ENCODE measurements at places on chromosomes 3 and 15.

DNA sequence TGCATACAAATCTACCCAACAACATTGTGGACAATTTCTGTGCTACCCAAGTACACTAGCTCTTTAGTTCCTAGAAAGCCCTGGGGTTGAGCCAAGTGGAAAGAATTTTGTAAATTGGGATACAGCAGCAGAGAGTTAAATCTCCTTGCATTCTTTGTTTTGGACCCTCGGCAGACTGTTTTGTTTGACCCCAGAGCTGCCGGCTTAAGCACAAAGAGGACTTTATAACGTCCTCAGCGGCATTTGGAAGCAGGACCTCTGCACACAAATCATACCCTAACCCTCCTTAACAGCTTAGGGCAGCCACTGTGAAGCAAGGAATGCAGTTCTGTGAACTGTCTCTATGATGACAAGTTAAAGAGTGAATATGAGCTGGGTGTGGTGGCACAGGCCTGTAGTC lies 415.3 kb downstream of the CNTN4 start:
- no peak for DNase-seq

- no peak for DNase-seq
These were observed 256.3 kb downstream of the MCTP2 start for GRCh38 chr15:94487635-94488034.

DNA sequence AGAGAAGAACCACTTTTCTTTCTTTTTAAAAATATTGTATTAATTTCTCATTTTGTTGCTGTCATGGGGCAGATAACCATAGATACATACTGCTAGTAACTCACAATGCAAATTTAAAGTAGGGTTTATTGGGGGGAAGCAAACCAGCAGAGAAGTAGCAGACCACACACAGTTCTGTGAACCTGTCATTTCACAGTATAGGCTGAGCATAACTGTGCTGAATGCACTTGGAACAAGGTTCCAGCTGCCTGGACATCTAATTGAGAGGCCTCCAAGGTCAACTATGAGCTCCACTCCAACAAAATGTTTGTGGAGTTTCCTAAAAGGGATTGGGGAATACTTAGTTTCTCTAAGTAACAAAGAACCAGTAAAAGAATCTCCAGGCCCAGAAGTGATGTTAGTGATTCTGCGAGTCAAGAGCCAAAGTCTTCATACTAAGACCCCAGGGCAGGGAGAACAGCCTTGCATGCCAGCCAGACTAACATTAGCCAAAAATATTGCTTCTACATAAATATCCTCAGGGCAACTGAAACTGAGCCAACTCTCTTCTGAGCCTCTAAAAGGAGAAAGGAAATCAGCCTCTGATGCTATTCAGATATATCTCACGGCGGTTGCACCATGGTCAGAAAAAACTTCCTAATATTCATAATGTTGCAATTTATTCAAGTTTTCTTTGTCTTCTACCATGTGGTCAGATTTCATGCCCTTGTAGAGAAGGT lies 856.4 kb upstream of the ALCAM start:
- no peak for DNase-seq

DNA sequence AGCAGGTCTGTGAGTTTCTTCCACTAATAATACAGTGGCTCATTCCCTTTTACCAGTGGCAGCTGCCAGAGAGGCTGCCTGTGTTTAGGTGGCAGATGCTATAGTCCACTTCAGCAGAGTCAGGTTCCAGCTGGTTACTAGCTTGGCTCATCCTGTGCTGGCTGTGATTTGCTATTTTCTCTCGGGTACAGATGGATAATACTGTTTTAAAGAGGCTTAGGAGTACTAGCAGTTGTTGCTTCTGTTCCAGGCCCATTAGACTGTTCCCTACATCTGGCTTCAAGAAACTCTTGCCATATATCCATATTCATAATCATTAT lies 41.0 kb downstream of the ZNF609 start:
- no peak for DNase-seq

DNA sequence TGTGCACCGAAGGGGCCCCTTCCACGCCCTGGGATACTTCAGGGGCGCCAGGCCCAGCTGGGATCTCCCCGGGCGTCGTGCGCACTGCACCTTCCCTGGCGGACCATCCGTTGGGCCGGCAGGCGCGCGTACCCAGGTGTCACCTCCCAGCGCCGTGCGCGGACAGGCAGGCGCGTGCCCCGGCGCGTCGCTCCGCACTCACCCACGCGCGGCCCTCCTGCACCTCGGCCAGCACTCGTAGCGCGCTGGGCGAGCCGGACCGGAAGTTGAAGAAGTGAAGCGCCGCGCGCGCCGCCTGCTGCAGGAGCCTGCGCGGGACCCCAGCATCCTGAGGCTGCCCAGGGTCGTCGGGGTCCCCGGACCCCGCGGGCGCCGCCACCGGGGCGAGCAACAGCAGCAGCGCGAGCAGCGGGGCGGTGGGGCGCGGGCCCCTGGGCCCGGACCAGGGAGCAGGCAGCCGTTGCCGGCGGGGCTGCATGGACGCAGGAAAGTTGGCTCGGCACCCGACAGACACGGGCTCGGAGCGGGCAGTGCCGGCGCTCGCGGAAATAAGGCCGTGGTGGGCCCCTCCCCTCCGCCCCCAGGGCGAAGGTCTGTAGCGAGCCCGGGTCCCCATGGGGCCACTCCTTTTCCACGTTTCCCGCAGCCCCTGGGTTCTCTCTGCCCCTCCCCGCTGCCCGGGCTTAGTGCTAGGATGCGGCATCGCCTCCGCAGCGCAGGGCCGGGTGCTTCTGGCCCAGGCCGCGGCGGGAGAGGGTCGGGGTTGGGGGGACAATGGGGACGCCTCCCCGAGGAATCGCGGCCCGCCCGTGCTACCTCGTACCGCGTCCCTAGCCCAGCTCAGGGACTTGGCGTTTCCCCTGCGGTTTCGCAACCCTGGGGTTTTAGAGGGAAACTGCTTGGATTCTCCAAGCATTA lies at the start of gene RARRES1:
TSS of gene RARRES1 (minus strand) at position 520 of the 918 bp plus-strand sequence. CDS start at position 478, 42 bp downstream.
- no peak for DNase-seq

DNA sequence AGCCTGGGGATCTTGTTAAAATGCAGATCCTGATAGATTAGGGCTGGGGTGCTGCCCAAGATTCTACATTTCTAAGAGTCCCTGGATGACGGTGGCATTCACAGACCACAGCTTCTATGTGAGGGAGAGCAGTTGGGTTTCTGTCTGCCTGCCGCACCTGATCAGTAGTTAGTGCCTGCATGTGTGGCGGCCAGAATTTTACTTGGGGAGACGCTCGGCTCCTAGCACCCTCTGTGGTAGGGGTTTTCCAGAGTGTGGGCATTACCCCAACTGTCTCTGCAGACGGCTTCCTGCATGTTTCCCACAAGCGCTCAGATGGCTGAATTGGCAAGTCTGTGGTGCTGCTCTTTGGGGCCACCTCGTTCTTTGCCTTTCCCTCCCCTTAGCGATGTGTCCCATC lies 8.3 kb downstream of the GHRL start:
- DNase-seq: no peak

GRCh38 chr15:78174401-78174800 lies 25.2 kb downstream of the IDH3A start:
- no peak for DNase-seq

DNA sequence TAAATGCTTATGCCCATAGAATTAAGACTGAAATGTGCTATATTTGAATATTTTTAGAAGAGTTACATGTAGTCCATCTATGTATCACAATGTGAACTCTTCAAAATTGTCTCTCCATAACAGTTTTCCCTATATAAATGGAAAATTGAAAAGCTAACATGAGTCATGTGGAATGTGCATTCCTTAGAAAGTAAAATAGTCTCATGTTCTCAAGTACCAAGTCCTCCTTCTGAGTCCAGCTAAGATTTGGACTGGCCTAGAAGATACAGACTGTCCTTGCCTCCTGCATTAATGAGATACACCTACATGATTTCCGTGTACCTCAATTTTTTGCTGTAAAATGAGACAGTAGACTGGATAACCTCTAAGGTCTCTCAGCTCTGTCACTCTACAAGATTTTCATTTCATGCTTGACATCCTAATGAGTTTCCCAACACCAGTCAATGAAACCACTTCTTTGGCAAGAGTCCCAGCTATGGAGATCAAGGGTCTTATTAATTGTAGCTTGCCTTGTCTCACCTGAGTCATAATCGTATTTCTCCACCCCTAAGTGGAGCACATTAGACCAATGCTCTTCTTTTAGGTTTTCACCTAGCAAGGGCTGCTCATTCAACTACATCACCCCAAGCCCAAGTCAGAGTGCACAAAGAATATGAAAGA lies 350.6 kb upstream of the IL12A start:
- no peak for DNase-seq

DNA sequence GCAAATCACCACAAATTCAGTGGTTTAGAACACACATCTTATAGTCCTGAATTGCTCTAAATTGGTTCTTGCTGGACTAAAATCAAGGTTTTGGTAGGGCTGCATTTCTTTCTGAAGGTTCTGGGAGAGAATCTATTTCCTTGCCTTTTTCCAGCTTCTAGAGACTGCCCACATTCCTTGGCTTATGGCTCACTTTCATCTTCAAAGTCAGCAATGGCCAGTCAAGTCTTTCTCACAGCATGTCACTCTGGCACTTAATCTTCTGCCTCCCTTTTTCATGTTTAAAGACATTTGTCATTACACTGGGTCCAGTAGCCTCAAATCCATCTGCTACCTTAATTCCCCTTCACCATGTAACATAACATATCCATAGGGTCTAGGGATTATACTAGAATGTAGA lies 149.0 kb downstream of the NEK10 start:
- no peak for DNase-seq

GRCh38 chr15:91921843-91922198 lies 68.3 kb downstream of the SLCO3A1 start:
- no peak for DNase-seq
